ENCODE measurements at places on chromosomes 1 and 21.

GRCh38 chr1:200640963-200641401 lies 20.4 kb upstream of the KIF14 start:
- DNase-seq, result no peak

GRCh38 chr1:194055536-194055935 lies 869.1 kb upstream of the B3GALT2 start:
- DNase-seq, result no peak

DNA sequence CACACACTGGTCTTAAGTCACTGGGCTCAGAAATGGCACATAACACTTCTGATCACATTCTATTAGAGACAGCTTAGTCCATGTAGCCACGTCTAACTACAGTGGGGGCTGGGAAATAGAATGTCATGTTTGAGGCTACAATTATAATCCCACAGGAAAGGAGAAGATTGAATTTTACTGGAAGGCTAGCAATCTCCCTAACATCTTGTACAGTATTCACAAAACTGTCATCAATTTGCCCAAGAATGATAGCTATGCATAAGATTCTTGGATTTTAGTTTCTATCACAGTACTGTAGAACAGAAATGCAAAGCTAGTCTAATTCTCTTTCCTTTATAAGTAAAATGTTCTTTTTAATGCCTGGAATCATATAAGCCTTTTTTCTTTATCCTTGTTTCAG lies 12.7 kb upstream of the ZMYM6 start:
- DNase-seq, result no peak

DNA sequence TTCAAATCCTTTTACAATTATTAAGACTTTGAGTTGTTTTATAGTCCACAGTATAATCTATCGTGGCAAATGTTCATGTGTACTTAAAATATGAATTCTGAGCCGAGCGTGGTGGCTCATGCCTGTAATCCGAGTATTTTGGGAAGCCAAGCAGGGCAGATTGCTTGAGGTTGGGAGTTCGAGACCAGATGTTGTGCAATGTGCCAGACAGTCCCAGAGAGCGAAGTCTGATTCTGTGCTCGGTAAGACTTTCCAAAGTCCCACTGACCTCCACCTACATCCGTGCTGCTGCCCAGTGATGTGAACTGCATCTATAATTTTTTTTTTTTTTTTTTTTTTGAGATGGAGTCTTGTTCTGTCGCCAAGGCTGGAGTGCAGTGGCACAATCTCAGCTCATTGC lies 52.2 kb downstream of the VPS26C start:
- no peak for DNase-seq

- no peak for DNase-seq
These were observed 20.4 kb downstream of the C4BPA start for GRCh38 chr1:207124389-207124788.

DNA sequence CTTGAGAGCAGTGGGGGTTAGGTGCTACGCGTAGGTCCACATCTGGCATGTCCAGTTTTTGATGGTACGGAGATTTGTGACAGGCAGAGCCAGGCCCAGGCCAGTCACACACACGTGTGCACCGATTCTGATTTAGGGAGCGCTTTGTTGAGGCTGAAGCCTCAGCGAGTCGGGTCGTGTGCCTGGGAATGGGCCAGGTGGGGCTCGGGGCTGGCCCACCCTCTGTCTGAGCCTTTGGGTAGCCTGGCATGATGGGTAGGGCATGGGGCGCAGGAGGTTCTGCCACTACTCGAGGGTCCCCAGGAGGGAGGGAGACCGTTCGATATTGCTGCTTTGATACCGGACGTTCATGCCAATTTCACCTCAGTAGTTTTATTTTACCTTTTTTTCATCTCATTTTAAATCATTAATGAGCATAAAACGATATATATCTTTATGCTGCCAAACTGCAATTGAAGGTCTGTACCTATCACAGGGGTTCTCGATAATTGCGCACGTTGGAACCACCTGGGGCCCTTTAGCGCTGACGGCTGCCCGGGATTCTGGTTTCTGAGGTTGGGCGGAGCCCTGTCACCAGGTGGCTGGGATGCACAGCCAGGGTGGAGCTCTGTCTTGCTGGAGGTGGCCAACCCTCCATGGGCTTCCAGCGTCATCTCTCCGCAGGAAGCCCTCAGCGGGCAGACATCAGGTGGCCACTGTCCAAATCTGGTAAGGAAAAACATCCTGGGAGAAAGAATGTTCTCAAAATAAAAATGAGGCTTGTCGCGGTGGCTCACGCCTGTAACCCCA lies 71.9 kb downstream of the SCCPDH start:
- no peak for DNase-seq

DNA sequence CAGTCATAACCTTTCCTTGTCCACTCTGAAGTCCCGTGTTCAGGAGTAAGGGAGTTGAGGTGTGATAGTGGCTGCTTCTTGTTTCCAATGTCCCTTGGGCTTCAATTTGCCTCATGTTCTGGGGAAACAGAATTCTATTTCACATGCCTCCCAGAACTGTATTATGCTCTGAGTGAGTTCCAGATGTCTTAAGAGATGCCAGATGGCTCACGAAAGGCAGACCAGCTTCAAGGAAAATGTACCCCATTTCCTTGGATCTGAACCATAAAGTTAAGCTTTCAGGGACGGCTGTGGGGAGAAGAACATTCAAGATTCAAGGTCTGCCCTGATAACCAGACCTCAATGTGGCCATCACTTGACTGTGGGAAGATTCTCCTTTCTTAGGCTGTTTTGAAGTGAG lies 42.4 kb downstream of the C1orf87 start:
- DNase-seq, result no peak

DNA sequence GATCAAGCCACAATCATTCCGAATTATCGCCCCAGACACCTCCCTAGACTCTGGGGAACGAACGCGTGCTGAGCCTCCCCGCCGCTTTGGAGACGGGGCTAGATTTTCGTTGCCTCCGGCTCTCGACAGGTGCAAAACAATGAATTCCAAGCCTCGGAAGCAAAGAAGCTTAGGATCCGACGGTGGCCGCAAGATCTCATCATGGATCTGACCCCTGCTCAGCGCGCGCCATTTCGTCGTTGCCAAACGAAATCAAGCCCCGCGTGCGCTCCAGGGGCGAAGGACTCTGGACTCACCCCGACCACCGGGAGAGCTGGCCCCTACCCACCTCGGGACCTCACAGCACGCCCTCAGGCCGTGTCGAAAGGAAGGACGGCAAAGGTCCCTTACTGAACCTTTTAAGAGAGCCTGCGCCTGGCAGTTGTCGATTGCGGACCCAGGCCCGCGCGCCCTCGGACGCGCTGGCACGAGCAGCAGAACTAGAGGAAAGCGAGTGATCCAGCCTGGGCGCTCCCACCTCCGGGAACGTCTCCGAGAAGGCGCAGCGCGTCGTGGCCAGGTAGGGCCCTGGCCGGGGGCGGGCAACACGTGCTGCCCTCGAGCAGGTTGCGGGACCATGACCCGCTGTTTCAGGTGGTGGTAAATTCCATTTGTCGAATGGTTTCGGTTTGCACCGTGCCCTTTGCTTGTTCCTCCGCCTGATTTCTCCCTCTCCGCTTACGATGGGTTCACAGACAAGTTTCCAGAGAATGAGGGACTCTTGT lies 1.6 kb upstream of the RUNX3 start:
- DNase-seq, result no peak

DNA sequence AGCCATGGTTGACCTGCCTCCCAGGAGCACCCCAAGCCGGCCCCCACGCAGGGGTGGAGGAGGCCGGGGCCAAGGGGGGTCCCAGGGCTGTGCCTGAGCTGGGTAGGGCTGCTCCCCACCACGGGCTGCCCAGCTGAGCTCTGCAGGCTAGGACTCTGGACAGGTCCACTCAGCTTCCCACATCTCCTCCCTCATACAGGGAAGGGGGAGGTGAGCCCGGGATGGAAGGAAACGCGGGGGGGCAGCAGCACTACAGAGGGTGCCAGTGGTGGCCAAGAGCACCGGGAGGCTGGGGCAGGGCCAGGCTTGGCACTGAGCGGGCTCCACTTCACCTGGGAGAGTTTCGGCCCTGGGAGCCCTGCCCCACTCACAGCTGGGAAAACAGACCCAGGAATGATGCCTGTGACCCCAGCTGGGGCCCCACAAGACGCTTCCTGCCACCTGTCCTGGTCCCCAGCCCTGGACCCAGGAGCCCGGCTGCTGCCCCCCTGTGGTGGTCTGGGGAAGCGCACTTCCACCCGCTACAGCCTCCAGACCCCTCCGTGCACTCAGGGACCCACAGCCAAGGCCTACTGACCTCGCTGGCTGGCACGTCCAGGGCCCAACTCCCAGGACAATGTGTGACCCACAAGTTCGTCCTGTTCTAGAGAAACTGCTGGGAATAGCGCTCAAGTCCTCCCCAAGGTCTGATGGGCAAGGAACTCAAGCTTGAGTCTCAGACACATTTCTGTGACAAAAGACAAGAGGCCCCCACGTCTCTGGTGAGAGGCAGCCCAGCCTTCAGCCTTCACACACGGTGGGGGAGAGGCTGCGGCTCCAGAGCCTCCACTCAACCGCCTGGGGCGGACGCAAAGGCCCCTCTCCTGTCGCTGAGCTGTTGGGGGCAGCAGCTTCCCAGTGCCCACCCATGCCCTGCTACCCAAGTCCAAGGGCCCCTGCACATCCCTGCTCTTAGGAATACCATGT lies 3.0 kb downstream of the AURKAIP1 start:
- DNase-seq, result peak; percentile 64

DNA sequence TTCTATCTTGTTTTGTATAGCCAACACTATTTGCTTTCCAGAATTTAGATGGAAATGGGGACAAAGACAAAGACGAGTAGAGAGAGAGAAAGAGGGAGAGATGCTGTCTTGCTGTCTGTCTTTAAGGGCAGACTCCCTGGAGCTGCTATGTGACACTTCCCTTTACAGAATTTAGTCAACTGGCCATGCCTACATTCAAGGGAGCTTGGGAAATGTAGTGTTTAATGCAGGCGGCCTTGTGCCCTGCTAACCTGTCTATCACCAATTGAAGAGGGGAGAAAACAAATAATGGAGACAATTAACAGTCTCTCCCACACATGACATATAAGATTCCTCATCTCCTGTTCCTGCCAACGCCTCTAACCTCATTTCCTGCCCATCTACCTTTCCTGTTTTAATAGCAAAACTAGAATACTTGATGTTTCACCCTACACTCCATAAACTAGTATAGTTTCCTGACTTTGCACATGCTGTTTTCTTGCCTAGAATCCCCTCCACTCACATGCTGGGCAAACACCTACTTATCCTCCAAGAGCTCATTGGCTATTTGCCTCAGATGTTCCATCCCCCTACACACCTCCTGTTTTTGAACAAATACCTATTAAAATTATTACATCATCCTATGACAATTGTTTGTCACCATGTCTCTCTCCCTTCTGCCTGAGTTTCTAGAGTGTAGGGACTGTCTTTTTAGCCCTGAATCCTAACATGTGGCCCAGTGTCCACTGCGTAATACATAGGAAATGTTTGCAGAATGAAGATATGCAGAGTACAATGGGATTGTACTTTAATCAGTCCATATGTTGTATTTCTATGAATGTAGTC lies 117.2 kb downstream of the SLC25A24 start:
- no peak for DNase-seq

DNA sequence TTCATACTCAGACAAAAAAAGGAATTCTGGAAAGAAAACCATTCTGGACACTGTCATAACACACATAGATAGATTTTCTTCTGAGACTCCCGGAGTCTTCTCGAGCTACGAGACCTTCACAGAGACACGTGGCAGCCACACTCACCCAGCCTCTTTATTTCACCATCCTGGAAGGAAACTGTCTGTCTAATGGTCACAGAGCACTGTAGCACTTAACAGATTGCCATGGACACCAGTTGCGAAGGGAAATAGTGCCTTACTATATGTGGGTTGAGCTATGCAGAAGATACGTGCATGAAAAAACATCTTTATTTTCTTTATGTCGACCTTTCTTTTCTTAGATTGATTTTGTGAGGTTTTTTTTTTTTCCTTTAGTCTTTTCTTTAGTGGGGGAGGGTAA lies 57.9 kb downstream of the ZP4 start:
- DNase-seq, result no peak

GRCh38 chr1:115330480-115331013 lies 7.5 kb downstream of the NGF start:
- no peak for DNase-seq

GRCh38 chr21:28541371-28542112 lies 451.1 kb downstream of the LTN1 start:
- DNase-seq, result no peak

DNA sequence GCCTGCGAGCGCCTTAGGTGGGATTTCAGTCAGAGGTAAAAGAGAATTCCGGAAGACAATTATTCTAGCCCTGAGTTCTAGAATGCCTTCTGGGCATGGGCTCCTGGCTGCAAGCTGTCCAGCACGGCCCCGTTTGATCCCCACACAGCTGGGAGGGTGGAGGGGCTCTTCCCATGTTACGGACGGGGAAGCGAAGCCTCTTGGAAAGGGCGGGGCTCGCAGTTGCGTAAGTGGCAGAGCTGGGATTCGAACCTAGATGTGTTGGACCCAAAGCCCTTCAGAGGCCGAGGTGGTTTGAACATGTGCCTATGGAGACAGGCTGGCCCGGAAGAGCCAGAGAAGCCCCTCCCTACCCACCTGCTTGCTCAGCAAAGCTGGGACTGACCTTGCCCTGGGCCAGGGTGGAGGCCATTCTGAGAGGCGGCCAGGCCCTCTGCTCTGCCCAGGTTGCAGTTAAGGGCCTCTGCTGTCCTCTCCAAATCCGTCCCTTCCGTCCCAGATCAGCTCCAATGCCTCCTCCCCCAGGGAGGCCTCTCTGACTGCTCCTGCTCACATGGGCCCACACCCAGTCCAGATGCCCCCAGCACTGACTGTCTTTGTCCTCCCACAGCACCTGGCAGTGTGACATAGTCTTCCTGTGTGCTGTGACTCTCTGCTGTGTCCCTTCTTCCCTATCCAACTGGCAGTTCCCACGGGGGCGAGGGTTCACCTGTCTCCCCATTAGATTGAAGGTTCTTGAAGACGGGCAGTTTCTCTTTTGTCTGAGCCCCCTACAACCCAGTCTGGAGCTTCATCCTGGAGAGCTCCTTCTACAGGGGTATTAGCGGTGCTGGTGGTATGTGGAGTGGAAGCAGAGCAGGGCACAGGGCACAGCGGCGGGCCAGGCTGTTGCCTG lies 1.2 kb upstream of the HSPB7 start:
- no peak for DNase-seq

DNA sequence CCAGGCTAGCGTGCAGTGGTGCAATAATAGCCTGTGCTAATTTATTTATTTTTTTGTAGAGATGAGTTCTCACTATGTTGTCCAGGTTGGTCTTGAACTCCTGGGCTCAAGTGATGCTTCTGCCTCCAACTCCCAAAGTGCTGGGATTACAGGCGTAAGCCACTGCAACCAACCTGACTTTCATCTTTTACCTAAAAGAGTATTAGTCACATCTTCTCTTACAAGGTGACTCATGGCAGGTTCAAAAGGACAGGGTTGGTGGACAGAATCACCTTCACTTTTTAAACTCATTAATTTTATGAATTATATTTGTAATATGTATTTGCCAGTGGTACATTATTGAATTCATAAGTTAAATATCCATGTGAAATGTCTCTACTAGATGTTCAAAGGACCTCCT lies 18.1 kb downstream of the JAM2 start:
- DNase-seq, result no peak

- no peak for DNase-seq
These were observed 136.1 kb upstream of the IRF2BP2 start for GRCh38 chr1:234745844-234746797.

Data from stimulated activated CD8-positive, alpha-beta memory T cell treated with anti-CD3 and anti-CD28 coated beads, Interleukin-15, amount 100 ng/mL, for 48 hours (primary cell).